ENCODE measurements at places on chromosomes 2 and 18.

GRCh38 chr18:62037989-62038778 lies 145.4 kb upstream of the RNF152 start:
- H3K4me3 ChIP-seq = no peak overlapping the region
- no peak for DNase-seq

- no peak overlapping the region for H3K27ac ChIP-seq
- no peaks in the 10 kb centered on the region for H3K4me1 ChIP-seq
- H3K4me3 ChIP-seq = no peak overlapping the region
- no peaks in the 10 kb centered on the region for H3K36me3 ChIP-seq
- DNase-seq = no peak
Observed at GRCh38 chr2:196555726-196556125, 83.8 kb upstream of the CCDC150 start.

DNA sequence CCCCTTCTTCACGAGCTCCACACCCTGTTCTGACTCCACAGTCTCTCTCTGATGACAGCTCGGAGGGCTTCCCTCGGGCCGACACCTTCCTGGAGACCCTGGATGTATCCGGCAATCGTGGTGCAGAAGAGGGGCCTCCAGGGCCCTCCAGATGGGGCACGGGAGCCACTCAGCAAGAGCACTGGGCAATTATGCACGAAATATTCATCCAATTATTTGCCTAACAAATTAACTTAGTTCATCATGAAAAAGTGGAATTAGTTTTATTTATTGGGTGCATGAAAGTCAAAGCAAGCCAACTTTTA lies 277.3 kb upstream of the HDAC4 start:
- no peak for DNase-seq
- no peaks in the 10 kb centered on the region for H3K36me3 ChIP-seq
- H3K27ac ChIP-seq = no peak overlapping the region
- H3K4me1 ChIP-seq = no peaks in the 10 kb centered on the region

DNA sequence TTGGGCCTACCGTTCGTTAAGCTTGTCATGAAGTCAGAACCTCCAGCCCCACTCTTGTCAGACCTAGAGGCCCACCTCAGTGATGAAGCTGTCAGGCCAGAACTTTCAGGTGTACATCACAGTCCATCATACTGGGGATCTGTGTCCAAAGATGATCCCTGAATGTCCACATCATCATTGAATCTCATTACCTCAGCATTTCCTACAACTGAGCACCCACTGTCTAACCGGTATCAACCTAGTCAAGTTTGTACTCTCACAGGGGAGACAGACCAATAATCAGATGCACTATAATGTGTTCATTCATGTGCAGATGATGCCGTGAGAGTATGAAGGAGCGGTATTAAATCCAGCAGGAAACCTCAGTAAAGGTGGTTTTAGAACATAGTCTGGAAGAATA lies 36.3 kb upstream of the EHBP1 start:
- DNase-seq = no peak
- H3K27ac ChIP-seq = no peak overlapping the region
- H3K27me3 ChIP-seq = no peaks in the 10 kb centered on the region

DNA sequence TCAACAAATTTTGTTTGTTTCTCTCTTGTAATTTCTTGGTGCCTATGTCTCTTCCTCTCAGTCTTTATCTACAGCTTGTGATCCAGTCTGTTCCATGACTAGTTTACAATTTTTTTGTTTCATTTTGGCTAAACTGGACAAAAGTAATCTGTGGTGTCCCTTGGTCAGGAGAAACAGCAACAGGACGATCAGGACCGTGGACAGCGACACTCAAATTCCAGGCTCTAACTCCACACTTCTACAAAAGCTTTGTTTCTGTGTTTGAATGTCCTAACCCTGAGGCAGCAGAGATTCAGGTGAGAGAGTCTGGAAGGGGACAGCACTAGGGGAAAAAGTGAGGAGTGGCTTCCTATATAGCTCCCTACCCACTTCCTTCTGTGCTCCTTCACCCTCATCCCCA lies 593.3 kb upstream of the FANCL start:
- no peaks in the 10 kb centered on the region for H3K36me3 ChIP-seq
- no peak for DNase-seq
- H3K27me3 ChIP-seq = no peaks in the 10 kb centered on the region
- H3K27ac ChIP-seq = no peak overlapping the region
- H3K4me3 ChIP-seq = no peak overlapping the region

- peaks cover 45% of the 10 kb centered on the region for H3K36me3 ChIP-seq
- H3K27ac ChIP-seq = no peak overlapping the region
Observed at GRCh38 chr18:45920367-45920766, 46.8 kb downstream of the EPG5 start.

DNA sequence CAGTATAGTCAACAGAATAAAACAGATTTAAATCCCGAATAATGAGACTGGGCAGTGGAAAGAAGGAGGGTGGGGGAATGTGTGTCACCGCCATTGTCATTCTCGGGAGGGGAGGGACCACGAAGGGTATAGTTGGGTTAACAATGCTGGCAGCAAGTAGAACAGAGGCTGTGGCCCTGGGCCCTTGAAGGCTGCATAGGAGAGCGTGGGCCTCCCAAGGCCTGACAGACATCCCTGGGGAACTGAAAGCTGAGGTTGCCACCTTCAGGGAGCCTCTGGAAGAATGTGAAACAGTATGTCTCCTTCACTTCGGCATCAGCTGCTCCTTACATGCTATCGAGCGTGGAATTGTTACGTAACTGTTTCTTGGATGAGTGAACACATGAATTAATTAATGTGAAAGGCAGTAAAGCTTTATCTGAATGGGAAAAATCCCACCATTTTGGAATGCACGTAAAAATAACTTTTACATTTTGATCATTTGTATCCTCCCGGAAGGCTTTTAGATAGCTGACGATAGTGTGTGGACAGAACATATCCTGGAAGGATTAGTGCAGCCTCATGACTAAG lies 92.8 kb upstream of the TTC39C start:
- no peaks in the 10 kb centered on the region for H3K36me3 ChIP-seq
- no peak overlapping the region for H3K27ac ChIP-seq
- no peak for DNase-seq
- peaks cover 16% of the 10 kb centered on the region for H3K4me1 ChIP-seq
- no peak overlapping the region for H3K4me3 ChIP-seq
- no peaks in the 10 kb centered on the region for H3K27me3 ChIP-seq

DNA sequence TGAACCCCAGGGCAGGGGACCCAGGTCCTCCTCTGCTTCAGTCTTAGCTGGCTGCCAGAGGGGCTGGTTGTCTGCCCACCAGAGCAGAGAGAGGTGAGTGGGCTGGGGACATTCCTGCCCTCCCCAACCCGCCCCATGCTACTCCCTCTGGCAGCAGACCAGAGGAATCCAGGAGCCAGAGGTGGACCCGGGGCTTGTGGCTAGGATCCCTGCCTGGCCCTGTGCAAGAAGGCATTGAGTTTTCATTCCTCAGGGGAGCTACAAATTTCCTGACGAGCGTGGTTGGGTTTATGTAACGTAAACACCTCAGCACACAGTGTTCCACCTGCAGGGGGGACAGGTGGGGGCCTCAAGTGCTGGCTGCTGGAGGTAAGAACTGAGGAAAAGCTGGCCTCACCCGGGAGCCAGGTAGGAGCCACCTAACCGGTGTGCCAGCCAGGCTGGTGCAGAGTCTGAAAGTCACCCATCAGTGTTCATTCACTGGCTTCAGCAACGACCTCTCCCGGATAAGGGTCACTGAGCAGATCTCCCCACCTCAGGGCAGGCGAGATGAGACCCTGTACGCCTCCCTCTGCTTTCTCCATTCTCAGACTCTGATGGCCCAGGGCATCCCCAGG lies 246.8 kb downstream of the DYSF start:
- no peak for DNase-seq
- H3K27me3 ChIP-seq = no peaks in the 10 kb centered on the region
- no peaks in the 10 kb centered on the region for H3K4me1 ChIP-seq
- H3K4me3 ChIP-seq = no peak overlapping the region
- no peaks in the 10 kb centered on the region for H3K36me3 ChIP-seq
- H3K27ac ChIP-seq = no peak overlapping the region

DNA sequence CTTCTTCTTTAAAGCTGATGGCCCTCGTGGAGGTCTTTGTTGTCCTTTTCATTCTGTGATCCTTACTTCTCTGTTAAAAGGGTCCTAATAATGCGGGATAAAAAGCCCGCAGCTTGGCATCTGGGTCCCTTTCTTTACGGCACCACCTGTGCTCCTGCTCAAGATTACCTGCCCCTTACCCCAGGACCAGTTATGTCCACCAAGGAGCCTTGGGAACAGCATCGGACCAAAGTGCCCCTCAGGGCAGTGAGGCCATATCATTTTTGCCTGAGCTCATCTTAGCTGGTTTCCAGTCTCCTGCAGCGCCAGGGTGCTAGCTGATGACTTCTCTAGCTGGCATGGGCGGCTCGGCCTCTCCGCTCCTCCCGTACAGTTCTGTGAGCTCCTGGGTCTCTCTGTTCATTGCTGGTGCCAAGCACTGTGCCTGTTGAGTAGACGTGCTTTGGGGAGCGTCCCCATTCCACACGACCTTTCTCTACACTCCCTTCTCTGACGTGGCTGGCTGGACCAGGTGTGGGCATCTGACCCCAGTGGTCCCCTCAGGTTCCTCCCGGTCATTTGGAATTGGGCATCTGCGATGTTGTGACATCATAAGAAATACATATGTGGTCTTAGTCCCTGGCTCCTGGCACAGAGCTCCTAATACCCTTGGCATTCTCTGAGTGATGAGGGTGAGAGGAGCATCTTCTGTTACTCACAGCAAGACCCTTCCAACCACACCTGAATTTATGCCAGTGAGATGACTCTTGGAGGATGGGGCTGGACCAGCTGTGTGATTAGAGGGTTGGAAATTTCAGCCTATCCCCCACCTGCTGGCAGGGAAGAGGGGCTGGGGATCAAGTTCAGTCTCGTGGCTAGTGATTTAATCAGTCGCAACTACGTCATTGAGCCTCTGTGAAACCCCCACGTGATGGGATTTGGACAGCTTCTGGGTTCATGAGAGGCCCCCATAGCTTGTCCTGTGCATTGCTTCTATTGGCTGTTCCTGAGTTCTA lies 134.2 kb upstream of the HS6ST1 start:
- no peaks in the 10 kb centered on the region for H3K4me1 ChIP-seq
- H3K27me3 ChIP-seq = peaks cover 7% of the 10 kb centered on the region
- H3K36me3 ChIP-seq = no peaks in the 10 kb centered on the region
- DNase-seq = no peak
- H3K4me3 ChIP-seq = no peak overlapping the region
- no peak overlapping the region for H3K27ac ChIP-seq

- H3K27ac ChIP-seq = no peak overlapping the region
- H3K27me3 ChIP-seq = no peaks in the 10 kb centered on the region
- H3K4me1 ChIP-seq = peaks cover 11% of the 10 kb centered on the region
- no peak for DNase-seq
Observed at GRCh38 chr18:48898521-48898920, 52.2 kb downstream of the SMAD7 start.

- H3K36me3 ChIP-seq = no peaks in the 10 kb centered on the region
- no peak overlapping the region for H3K27ac ChIP-seq
- no peaks in the 10 kb centered on the region for H3K4me1 ChIP-seq
- no peak overlapping the region for H3K4me3 ChIP-seq
Observed at GRCh38 chr18:3758531-3758930, 308.6 kb downstream of the TGIF1 start.

DNA sequence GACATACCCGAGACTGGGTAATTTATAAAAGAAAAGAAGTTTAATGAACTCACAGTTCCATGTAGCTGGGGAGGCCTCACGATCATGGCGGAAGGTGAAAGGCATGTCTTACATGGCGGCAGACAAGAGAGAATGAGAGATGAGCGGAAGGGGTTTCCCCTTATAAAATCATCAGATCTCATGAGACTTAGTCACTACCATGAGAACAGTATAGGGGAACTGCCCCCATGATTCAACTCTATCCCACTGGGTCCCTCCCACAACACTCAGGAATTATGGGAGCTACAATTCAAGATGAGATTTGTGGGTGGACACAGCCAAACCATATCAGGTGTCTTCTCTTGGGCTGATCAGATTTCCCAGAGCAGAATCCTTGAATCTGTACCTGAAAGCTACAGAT lies 617.3 kb upstream of the ID2 start:
- H3K4me1 ChIP-seq = peaks cover 7% of the 10 kb centered on the region
- H3K27ac ChIP-seq = no peak overlapping the region
- no peak overlapping the region for H3K4me3 ChIP-seq

GRCh38 chr2:150631236-150631821 lies 143.9 kb upstream of the RND3 start:
- no peaks in the 10 kb centered on the region for H3K36me3 ChIP-seq
- no peak overlapping the region for H3K27ac ChIP-seq
- no peak overlapping the region for H3K4me3 ChIP-seq
- H3K4me1 ChIP-seq = no peaks in the 10 kb centered on the region

- no peak for DNase-seq
- peaks cover 56% of the 10 kb centered on the region for H3K4me1 ChIP-seq
- H3K36me3 ChIP-seq = peaks cover 2% of the 10 kb centered on the region
- H3K27me3 ChIP-seq = no peaks in the 10 kb centered on the region
- no peak overlapping the region for H3K4me3 ChIP-seq
Observed at GRCh38 chr2:48328942-48329723, 200.8 kb upstream of the STON1 start.

DNA sequence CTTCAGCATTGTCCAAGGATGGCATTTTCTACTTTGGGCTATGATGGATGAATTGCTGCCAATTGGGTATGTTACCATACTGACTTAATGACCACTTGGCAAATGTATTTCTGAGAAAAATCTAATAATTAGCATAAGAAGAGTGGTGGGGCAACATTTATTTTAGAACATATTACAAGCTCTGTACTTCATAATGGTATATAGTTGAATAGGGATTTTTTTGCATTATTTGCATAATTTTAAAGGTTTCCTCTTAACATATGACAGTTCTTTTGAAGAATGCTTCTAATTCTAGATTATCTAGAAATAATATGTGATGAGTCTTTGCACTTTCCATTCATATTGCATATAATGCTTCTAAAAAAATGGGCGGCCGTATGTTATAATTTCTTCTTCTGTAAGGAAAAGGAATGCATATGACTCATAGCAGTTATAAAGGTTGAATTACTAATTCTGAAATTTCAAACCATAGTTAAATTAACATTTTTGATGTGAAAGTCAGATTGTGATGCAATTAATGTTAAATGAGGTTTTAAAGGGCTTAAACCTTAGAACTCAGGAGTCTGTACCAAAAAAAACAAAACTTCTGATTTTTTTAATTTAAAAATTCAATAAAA lies 1652.3 kb upstream of the SLC39A10 start:
- H3K27me3 ChIP-seq = no peaks in the 10 kb centered on the region
- H3K36me3 ChIP-seq = no peaks in the 10 kb centered on the region
- DNase-seq = no peak
- H3K4me1 ChIP-seq = no peaks in the 10 kb centered on the region
- H3K27ac ChIP-seq = no peak overlapping the region
- H3K4me3 ChIP-seq = no peak overlapping the region

GRCh38 chr2:230748087-230748486 lies 35.4 kb downstream of the CAB39 start:
- peak; percentile 45 for DNase-seq
- H3K27ac ChIP-seq = no peak overlapping the region
- no peak overlapping the region for H3K4me3 ChIP-seq
- peaks cover 40% of the 10 kb centered on the region for H3K36me3 ChIP-seq
- H3K4me1 ChIP-seq = peaks cover 65% of the 10 kb centered on the region
- no peaks in the 10 kb centered on the region for H3K27me3 ChIP-seq

- no peak overlapping the region for H3K4me3 ChIP-seq
- peaks cover 21% of the 10 kb centered on the region for H3K4me1 ChIP-seq
- no peaks in the 10 kb centered on the region for H3K36me3 ChIP-seq
Observed at GRCh38 chr2:119753930-119754321, 5.8 kb upstream of the PTPN4 start.

Data from activated CD4-positive, alpha-beta memory T cell treated with anti-CD3 and anti-CD28 coated beads for 36 hours (primary cell).